ENCODE measurements at places on chromosomes 6 and 20.

DNA sequence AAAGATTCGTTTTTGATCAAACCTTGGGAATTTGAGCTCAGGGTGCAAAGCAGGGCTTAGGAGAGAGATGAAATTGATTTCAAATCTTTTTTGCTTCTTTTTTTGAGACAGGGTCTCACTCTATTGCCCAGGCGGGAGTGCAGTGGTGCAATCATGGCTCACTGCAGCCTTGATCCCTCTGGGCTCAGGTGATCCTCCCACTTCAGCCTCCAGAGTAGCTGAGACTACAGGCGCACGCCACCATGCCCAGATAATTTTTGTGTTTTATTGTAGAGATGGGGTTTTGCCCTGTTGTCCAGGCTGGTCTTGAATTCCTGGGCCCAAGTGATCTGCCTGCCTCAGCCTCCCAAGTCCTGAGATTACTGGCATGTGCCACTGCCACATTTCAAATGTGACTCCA lies 58.7 kb downstream of the DOK5 start:
- no peak for DNase-seq

- no peak for DNase-seq
Measured at GRCh38 chr6:158416883-158417759, 104.9 kb downstream of the TULP4 start.

DNA sequence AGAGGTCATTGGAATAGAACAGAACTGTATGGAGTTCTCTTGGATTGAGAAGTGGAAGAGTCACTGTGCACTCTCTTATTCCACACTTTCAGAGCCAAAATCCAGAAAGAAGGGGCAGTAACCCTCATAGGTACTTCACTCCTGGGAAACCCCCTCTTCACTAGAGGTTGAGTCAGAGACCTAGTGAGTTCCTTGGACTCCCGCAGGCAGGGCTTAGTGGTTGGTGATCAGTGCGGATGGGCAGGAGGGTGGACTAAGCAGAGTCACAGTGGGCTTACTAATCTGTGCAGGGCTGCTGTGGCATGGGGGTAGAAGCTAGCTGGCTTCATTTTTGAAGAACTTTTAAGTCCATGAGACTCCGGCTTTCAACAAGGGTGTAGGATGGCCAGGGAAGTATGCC lies 95.0 kb upstream of the MLN start:
- no peak for DNase-seq

GRCh38 chr6:28682542-28682941 lies 156.9 kb downstream of the GPX5 start:
- DNase-seq, result no peak

- DNase-seq, result no peak
Measured at GRCh38 chr6:144639654-144640053, 354.5 kb downstream of the UTRN start.

- no peak for DNase-seq
Measured at GRCh38 chr6:88599571-88599970, 363.8 kb downstream of the RNGTT start.

DNA sequence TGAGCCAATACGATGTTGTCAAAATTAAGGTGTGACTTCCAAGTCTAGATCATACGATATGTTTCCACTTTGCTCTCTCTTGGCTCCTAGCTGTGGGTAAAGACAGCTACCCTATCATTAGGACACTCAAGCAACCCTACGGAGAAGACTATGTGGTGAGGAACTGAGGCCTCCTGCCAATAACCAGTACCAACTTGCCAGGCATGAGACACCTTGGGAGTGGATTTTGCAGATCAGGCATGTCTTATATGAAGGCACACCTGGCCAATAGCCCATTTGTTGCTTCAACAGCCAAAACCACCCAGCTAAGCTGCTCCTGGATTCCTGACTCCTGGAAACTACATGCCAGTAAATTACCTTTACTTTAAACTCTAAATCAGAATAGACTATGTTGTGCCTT lies 863.4 kb downstream of the DHX35 start:
- DNase-seq, result no peak

- no peak for DNase-seq
Measured at GRCh38 chr6:15481390-15482291, 181.2 kb downstream of the DTNBP1 start.

DNA sequence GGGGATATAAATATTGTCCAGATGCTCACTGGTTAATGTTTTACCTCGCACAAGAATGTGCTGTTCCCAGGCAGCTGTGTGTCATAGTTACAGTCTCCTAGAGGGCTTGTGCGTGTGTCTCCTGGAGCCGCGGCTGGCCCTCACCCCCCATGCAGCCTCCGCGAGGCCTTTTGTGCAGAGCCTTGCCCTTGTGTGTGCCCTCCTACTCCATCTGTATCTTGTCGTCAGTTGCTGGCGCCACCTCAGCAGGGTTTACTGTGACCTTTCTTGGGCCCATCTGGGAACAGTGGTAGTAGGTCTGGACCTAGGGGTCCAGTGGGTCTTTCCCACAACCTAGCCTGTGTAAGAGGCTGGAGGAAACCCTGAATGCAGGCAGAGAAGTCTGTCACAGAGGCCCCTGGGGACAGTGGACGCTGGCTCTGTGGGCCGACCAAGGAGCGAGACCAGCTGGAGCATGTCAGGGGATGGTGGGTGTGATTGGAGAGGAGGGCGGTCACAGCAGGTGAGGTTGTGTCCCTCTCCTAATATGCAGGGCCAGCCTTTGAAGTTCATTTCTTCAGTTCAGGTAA lies 35.2 kb downstream of the PPP1R14C start:
- DNase-seq, result no peak

GRCh38 chr20:6886065-6886729 lies 118.7 kb downstream of the BMP2 start:
- DNase-seq, result no peak

DNA sequence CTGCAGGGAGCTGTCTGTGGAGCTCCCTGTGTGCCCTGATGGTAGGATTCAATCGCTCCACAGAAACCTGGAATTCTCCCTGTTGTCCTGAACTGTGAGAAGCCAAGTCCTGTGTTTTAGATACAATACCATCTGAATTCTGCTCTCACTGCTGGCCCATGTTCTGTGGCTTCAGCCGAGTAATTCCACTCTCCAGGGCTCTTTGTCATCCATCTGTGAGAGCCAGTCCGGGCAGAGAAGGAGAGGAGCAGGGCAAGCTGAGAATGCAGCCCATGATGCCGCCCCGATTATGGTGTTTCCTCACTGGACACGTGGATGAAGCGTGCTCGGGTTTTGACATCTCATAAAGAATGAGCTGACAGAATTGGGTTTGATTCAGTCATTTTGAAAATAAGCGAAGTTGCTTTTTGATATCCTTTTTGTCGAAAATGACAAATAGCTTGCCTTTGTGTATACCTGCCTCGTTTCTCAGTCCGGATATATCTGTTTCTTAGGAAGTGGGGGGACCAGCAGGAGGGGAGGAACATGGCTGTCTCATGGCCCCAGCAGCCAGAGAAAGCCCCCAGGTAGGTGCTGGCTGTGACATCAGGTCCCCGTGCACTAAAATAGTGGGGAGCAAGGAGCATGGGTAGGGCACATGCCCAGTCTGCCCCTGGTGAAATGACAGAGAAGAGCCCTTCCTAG lies 8.2 kb upstream of the CD93 start:
- DNase-seq, result no peak

GRCh38 chr20:25050082-25050481 lies 7.9 kb downstream of the ACSS1 start:
- no peak for DNase-seq

DNA sequence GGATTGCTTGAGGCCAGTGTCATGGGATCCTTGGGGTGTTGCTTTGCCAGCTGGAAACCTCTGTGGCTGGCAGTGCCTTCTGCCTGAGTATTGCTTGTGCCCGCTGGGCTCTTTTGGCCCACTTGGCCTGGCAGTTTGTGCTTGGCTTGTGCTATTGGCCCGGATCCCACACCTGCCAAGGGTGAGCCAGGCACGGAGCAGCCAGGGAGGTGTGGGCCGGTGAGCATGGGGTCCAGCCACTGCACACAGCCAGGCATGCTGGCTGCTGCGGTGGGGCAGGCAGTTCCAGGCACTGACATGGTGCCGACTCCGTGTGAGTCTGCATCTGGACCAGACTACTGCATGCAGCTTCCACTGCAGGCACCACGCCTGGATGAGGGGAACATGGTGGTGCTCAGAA lies 62.5 kb upstream of the SYNCRIP start:
- DNase-seq, result no peak

GRCh38 chr6:125718109-125718508 lies 31.3 kb upstream of the HEY2 start:
- DNase-seq, result no peak

DNA sequence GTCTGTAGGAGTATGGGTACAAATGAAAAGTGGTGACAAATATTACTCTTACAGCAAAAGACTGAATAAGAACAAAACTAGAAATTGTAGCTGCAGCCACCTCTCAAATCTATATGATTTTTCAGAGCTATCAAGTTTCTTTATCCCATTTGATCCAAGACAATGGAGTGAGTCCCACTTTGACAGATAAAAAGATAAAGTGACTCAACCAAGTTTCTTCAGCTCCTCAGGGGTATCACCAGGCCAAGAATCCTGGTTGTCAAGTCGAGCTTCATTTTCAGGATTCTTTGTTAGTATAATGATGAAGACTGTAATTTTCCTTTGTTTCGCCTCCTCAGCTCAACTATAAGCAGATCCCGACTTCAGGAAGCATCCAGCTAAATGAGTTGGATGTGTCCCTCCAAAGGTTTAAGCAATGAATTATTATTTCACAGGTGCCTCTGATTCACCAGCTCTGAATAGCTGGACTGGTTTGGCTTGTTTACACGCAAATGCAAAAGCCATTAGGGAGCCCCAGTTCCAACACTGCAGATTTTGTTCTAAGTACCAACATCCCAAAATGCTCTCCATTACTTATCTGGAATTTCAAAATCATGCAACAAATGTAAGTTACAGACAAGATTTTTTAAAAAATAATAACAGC lies 238.9 kb downstream of the MAFB start:
- no peak for DNase-seq

- DNase-seq, result no peak
Measured at GRCh38 chr6:82976179-82976578, 89.5 kb downstream of the UBE3D start.

DNA sequence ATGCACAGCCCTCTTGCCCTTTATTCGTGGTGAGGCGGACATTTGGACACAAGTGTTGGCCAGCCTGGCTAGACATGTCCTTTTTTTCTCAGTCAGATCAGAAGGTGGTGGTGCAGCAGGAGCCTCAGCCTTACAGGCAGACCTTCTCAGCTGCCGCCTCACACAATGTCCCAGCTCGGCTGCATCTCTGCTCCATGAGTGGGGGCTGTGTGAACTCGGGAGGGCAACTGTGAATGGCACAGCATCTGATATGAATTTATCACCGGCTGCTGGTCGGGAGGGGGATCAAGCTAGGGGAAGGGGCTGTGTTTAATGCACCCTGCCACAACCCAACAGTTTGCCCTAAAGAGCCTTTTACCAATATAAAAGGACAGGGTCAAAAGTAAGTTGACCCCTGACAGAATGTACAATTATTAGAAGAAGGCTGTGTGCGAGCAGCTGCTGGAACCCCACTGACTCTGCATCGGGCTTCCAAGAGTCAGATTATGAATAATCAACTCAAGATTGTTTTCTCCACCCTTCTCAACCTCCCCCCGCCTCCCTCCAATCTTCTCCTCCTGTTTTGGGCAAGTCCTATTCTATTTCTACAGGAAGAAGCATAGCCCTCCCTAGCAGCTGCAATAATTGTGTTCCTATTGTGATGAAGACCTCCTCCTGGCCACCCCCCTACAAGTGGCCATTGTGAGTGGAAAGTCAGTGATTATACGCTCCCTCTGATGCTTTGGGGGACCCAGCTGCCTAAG lies 245.2 kb downstream of the PKHD1 start:
- no peak for DNase-seq

DNA sequence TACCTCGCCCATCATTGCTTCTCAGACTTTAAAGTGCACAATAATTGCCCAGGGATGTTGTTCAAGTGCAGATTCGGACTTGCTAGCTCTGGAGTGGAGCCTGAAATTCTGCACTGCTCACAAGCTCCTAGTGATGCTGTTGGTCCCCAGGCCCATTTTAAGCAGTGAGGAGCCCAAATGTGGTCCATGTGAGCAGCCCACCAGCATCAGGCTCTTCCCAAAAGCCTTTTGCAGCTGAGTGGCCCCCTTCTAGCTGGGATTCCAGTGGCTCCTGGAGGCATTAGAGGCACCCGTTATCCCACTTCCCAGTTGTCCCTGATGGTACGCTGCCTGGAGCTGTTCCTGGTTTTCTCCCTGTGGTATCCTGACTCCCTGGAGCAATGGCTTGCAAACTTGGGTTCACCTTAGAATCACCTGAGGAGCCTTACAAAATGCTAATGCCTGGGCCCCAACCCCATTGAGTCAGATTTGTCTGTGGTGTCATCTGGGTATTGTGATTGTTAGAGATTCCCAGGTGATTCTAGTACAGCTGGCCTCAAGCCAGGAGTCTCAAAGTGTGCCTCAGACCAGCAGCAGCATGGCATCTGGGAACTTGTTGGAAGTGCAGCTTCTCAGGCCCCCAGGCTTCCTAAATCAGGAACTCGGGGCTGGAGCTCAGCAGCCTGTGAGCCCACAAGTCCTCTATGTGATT lies 186.9 kb upstream of the SLC24A3 start:
- no peak for DNase-seq

DNA sequence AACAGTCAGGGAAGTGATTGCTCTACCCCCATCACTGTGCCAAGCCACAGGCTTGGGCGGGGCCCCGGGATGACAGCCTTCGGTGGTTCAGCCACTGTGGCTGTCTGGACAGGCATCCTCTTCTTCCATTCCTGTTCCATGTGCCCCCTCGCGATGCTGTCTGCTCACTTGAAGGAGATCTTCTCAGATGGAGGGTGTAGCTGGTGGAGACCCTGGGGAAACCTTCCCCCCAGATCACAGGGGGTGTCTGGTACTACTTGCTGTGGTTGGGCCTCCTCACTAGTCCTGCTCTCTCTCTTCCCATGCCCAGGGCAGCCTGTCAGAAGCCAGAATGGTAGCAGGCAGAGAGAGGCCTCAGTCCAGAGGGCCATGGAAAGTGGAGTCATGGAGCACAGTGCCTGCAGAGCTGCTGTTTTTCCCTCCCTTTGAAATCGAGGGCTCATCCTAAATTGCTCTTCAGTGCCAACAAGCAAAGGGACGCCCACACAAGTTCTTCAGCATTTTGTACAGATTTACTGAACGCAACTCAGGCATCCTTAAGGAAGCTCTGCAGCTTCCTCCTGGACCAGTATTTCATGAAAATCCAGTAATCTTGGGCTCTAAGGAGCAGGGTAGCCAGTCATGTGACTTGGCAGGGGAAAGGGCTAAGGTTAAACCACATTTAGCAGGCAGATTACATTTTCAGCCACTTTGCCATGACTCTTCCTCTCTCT lies 326.6 kb downstream of the ZFAND3 start:
- no peak for DNase-seq

- no peak for DNase-seq
Measured at GRCh38 chr20:2305479-2305878, 9.7 kb downstream of the TGM3 start.

- no peak for DNase-seq
Measured at GRCh38 chr6:355373-356208, 36.0 kb upstream of the IRF4 start.

GRCh38 chr6:147434516-147434915 lies 74.0 kb upstream of the SAMD5 start:
- no peak for DNase-seq

DNA sequence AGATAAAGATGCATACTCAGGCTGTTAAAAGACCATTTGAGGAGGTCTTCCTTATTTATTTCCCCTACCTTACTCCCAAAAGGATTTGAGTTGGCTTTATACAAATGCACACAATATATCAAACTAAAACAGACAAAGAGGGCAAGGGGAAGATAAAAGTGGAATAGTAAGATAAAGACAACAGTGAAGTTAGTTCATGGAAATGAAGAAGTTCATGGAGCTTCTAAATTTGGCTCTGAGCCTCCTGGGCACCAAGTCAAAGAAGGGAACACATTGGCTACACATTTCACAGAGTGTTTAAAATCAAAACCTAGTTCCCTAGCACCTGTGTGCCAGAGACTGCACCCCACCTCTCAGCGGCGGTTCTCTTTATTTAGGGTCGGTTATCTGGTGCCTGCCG lies 25.8 kb upstream of the ARMC2 start:
- DNase-seq, result no peak

Measured in endothelial cell (in vitro differentiated cells).